ENCODE measurements at places on chromosomes 4 and X. TPM values are rescaled to one million over a fixed set of nuclear protein-coding genes. Genes with fewer than 3 reads are reported as not detected.
A peak's percentile ranks its signal among the peaks of the same experiment; 100 is the strongest.

GRCh38 chr4:113673450-113673849 is 88.1 kb downstream of the CAMK2D start:
- peak; percentile 7 for DNase-seq

The AMTN gene
- 98.3 TPM for total RNA-seq

DNA sequence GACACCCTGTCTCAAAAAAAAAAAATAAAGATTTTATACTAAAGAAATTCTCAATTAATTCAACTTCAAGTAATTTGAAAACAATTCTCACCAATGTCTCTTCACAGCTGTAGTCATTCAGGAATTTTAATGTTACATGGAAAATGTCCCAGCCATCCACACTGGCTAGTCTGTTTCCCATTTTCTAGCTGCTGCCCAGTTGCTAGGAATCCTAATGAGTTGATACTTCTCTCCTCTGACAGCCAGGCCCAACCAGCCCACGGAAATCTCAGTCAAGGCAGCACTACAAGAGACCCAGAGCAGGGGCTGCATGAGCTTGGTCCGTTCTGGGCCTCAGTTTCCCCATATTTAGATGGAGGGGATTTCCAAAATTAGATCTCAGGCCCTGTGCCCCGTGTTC is 59.1 kb downstream of the CASP3 start:
- no peak for DNase-seq

GRCh38 chr4:169996379-169997240 is 29.6 kb downstream of the MFAP3L start:
- DNase-seq: no peak

DNA sequence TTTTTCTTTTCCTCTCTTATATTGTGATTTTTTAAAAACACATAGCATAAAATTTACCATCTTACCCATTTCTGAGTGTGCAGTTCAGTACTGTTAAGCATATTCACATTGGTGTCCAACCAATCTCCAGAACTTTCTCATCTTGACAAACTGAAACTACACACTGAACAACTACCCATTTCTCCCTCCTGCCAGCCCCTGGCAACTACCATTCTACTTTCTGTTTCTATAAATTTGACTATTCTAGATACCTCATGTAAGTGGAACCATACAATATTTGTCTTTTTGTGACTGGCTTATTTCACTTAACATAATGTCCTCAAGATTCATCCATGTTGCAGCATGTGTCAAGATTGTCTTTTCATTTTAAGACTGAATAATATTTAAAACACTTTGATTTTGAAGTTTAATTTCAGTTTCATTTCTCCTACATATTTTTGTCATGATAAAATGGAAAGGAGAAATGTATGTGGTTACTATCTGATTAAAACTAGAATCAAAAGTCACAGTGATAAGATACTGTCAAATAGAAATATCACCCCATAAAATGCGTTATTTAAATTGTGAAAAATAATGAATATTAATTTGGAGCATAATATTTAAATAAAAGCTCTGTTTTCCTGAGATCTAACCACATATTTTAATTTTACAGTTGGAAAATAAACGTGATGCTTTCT is 122.8 kb downstream of the DIPK2B start:
- no peak for DNase-seq

The C4orf51 gene
- not detected for total RNA-seq

- DNase-seq: no peak
Observed at GRCh38 chr4:120228086-120228485, 161.4 kb upstream of the MAD2L1 start.

The PWWP3B gene
- 1.8 TPM for total RNA-seq

The HTN3 gene
- not detected for total RNA-seq

DNA sequence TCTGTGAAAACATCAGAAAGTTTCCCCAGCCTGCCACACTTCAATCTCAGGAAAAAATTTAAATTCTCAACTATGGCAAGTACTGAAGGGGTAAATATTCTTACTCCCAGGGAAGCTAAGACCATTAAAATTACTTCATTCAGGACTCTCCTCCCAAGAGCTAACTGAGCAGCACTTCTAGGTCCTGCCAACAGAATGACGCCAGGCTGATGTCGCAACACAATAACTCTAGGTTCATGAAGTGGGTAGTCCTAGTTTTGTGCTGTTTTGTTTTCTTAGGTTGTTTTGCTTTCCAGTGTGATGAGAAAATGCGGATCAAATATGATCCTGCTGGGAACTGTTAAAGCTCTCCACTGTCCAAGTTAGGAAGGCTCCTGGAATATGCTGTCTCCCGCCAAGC is 180.0 kb downstream of the NKX6-1 start:
- peak; percentile 22 for DNase-seq

The PRKG2 gene
- total RNA-seq: 0.63 TPM

- DNase-seq: no peak
Observed at GRCh38 chrX:4710618-4711433, 997.4 kb upstream of the PRKX start.

DNA sequence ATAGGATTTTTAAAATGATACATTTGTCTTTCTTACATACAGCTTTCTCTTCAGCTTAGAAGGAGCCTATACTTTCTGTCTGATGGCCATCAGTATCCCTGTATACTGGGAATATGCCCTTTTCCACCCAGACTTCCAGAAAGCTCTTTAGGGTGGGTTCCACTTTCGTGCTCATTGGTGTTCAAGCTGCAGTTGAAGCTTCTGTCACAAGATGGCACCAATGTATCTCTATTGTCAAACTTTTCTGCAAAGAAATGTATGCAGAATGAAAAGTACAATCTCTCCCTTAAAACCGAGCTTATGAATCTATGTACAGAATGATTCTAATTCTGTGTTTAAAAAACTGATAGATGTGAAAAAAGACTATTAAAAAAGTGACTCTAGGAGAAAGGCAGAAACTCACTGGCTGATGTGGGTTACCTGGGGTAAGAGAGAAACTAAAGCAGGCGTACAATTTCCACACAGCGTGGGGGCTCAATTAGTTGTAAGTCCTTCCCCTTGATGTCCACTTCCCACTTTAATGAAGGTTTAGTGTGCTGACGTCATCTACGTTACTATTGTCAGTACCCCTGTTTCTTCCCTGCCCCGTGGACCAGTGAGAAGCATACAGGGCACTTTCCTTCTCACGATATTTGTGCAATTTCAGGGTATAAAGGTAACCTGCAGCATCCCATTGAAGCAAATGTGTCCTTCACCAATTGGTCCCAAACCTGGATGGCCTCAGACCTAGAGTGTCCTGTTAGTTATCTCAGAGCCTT is 57.3 kb upstream of the TCEAL2 start:
- peak; percentile 2 for DNase-seq

DNA sequence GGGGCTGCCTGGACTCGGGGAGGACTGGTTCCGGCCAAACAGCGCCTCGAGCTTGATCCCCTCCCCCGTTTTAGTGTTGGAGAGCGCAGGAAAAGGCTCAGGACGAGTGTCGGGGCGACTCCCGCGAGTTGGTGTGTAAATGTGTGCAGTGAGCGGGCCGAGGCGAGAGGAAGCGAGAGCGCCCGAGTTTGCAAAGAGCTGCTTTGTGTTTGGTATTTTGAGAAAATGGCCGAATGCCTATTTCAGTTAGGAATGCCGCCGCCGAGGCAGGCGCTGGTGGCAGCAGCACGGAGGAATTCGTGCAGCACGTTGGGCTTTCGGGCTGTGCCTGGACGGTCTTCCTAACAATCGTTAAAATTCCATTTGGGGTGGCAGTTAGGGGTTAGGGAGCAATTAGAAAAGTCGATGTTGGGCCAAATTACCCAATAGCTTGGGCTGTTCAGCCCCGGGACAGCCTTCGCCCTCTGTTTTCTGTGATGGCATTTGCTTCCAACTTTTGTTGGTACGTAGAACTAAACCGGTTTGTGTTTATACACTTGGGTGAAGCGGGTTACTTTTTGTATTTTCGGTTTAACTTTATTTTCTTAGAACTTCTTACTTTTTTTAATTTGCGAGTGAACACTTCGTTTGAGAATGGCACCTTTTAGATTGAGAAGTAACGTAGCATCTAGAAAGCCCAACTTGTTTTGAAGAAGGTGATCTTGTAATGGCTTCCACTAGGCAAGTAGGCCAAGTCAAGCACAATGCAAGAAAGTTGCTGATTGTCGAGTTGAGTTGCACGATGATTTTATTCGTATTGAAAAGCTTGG is 1.6 kb downstream of the REST start:
- peak; percentile 26 for DNase-seq

DNA sequence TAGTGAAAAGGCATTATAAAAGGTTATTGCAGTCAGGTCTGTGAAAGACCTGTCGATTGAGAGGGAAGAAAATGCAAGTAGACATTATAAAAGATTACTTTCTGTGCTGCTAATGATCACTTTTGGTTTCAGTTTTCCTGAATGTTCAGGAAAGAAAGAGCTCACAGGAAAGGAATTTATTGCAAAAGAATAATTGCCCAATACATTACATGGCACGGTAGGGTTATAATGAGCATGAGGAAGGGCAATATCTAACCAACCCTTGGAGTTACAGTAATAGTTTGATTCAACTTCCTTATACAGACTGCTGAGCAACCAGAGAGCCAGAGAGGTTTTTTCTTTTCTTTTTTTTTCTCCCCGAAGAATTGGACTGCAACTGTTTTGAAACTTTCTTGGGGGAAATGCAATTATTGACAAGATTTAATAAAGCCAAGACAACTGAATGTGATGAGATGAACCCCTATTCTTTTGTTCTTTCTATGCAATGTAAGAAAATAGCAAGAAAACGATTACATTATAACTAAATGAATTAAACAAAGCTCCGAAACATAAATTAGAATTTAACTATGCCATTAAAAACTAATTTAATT is 247.0 kb downstream of the C4orf33 start:
- peak; percentile 9 for DNase-seq

DNA sequence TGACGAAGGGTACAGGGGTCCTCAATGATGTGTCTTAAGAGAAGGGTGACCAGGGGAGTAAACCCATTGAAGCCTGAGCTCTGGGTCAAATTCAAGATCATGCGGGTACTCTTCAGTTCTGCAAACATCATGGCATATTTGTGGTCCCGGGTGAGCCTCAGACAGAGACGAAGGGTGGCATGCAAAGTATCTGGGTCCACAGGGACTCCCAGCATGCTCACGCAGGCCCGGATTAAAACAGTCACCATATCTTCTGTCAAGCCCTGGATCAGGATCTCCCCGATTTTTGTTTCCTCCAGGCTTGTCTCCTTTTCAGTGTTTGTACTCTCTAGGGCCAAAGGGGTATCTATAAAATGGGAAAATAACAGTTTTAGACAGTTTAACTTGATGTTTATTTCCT is 102.9 kb downstream of the HUWE1 start:
- no peak for DNase-seq

- DNase-seq: no peak
Observed at GRCh38 chr4:41658163-41658562, 90.4 kb downstream of the PHOX2B start.

The ARMCX4 gene
- 0.54 TPM for total RNA-seq

GRCh38 chr4:478373-478772 is 20.6 kb downstream of the ZNF721 start:
- peak; percentile 19 for DNase-seq

The VCX3A gene
- total RNA-seq: 1.4 TPM

DNA sequence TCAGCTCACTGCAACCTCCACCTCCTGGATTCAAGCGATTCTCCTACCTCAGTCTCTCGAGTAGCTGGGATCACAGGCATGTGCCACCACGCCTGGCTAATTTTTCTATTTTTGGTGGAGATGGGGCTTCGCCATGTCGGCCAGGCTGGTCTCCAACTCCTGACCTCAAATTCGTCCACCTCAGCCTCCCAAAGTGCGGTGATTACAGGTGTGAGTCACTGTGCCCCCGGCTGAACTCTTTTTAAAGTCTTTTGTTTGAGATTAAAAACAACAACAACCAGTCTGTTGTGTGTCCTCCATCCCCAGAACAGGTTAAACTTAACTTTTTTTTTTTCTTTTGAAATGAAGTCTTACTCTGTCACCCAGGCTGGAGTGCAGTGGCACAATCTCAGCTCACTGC is 36.3 kb upstream of the RBPJ start:
- DNase-seq: peak; percentile 15

- no peak for DNase-seq
Observed at GRCh38 chr4:56243107-56243506, 144.2 kb downstream of the AASDH start.

The IL21 gene
- not detected for total RNA-seq

The PPP4R3C gene
- total RNA-seq: 0.74 TPM

DNA sequence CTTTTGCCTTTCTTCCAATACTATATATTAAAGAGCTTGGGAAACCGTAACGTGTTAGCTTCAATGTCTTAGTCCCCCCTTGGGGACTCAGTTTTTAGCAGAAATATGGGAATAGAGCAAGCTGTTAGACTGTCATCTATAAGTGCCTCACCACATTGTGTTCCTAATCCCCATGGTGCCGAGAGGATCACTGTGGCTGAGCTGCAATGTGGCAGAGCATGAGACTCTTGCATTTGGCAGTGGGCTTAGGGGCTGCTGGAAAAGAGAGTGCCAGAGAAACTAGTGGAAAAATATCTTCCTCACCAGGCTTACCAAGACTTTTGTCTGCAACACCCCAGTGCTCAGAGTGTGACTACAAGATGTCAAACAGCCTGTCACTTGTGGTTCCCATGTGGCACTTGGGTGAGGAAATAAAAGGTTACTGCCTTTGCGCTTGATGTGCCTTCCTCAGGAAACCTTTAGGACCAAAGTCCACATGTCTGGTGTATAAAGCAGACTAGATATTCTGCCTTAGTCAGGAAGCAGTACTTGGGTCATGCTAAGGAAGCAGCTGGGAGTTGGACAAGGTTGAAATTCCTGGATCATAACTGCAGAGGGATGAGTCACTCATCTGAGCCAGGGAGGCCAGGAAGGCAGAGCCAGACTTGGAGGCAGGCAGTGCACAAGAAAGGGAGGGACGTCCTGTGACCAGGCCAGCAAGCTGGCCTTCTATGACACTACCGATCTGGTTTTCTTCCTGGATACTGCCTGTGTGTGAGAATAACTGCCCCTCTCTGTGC is 9.7 kb upstream of the MAGEA4 start:
- peak; percentile 86 for DNase-seq

GRCh38 chr4:34733185-34733941 is 1511.0 kb downstream of the ARAP2 start:
- DNase-seq: peak; percentile 15

The RNF150 gene
- total RNA-seq: 2.4 TPM

GRCh38 chr4:70518716-70519115 is 347 bp downstream of the AMTN start:
- DNase-seq: peak; percentile 41

GRCh38 chr4:107853444-107854355 is 29.0 kb downstream of the SGMS2 start:
- peak; percentile 33 for DNase-seq

DNA sequence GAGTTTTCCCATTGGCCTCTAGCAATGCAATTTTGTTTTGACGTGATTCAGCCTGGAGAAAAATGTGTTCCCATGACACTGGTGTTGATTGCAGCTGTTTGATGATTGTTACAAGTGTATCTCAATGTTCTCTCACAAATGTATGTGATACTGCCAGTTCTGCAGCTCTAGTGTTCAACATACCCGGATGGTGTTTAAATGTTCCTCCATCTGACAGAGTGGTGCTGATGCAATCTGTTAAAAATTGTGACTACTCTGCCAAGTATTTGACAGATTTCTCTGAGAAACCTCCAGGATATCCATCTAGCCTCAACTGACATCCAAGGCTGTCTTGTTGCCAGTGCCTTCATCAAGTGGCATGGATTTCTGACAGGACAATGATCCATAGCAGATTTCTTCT is 657.2 kb upstream of the DIAPH2 start:
- DNase-seq: no peak

GRCh38 chrX:52874661-52875060 is 6.8 kb upstream of the XAGE3 start:
- DNase-seq: no peak

All from Daoy (cell line).